ENCODE measurements at places on chromosomes 2 and 18.

GRCh38 chr2:23381485-23381884 lies 3.5 kb upstream of the KLHL29 start:
- DNase-seq, result no peak

DNA sequence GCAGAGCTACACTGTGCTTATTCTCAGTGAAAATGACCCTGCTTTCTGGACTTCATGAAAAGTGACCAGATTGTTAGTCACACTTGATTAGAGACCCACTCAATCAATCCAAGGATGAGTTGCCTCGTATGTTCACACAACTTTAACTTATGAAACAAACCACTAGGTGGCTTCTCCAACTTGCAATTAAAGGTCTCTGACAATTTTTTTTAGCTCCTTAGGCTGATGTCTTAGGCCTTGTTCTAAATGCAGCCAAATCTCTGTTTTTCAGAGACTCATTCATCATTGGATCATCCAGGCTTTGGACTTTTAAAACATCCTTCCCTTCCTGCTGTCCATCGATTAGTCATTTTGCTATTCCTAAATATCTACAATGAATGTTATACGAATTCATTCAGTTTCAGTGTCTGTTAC lies 63.4 kb downstream of the MREG start:
- DNase-seq, result peak; percentile 31

- no peak for DNase-seq
Observed at GRCh38 chr2:121906170-121906569, 150.7 kb downstream of the TSN start.

- DNase-seq, result no peak
Observed at GRCh38 chr18:55128437-55128836, 169.2 kb upstream of the CCDC68 start.

- DNase-seq, result no peak
Observed at GRCh38 chr2:73886357-73886756, 6.5 kb upstream of the ACTG2 start.

- DNase-seq, result peak; percentile 2
Observed at GRCh38 chr2:166384774-166385173, 9.0 kb upstream of the SCN9A start.

DNA sequence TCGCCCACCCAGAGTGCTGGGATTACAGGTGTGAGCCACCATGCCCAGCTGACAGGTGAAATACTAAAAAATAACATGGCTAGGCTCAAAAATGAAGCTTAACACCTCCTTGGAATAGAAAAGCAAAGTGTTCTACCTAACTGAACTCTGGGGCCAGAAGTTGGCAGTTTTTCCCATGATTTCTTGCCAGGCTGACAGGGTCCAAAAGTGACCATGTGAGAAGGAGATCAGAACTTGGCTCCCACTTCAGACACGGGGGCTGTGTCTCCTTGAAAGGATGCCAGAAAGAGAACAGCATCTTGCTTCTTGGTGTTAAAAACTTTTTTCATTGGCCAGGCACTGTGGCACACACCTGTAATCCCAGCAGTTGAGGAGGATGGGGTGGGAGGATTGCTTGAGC lies 47.0 kb downstream of the BMPR2 start:
- DNase-seq, result no peak

- DNase-seq, result peak; percentile 27
Observed at GRCh38 chr2:50125246-50125645, 906.7 kb downstream of the NRXN1 start.

- DNase-seq, result no peak
Observed at GRCh38 chr2:96689431-96689991, 46.9 kb downstream of the FER1L5 start.

- DNase-seq, result peak; percentile 97
Observed at GRCh38 chr2:37083873-37084794, at the start of the genes GPATCH11 and HEATR5B. GPATCH11 (plus strand) TSS chr2:37084518; CDS start chr2:37088382, 3,864 bp downstream. HEATR5B (minus strand) TSS chr2:37084372; CDS start chr2:37083414, 958 bp downstream.

DNA sequence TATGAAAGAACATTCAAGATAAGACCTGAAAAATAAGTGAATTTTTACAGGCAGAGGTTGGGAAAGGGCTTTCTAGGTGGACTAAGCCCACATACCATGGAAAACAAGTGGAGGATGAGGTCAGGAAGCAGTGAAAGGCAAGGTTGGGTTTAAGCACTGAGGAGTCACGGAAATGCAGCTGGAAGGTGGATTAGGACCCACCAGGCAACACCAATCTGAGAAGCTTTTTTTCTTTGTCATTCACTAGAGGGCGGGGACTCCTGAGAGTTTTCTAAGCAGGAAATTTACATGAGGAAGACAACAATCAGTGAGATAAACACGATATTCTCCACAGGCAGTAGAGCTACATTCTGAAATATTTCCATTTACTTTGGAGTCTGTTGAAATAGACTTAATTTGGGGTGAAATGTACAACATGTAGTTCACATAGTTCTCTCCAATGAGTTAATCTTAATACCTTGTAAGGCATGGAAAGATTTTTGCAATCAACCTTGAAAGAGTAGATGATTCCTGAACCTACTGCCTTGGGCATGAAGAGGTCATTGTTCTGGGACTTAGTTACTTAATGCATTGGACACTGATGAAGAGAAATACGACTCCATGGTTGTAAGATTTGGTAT lies 40.7 kb downstream of the VIT start:
- DNase-seq, result no peak

DNA sequence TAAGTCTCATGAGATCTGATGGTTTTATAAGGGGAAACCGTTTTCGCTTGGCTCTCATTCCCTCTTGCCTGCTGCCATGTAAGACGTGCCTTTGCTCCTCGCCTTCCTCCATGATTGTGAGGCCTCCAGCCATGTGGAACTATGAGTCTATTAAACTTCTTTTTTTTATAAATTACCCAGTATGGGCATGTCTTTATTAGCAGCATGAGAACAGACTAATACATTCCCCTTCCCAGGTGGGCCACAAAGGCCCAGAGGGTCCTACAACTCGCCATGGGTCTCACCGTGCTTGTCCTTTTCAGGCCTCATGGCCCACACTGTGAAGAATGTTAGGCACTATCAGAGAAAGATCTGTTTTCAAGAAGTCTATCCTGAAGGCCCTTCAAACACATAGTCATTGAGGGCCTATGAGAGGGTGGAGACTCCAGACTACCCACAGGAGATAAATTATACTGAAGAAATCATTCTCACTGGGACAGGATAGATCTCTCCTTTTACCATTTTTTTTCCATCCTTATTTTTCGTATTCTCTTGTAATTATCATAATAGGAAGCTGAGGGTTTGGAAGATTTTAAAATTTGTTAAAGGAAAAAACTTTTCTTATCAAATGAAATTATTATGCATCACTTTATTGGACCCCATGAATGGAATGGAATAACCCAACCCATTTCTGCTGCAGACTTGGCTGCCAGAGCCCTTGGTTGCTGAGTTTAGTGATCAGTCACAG lies 91.0 kb upstream of the MSH2 start:
- no peak for DNase-seq

DNA sequence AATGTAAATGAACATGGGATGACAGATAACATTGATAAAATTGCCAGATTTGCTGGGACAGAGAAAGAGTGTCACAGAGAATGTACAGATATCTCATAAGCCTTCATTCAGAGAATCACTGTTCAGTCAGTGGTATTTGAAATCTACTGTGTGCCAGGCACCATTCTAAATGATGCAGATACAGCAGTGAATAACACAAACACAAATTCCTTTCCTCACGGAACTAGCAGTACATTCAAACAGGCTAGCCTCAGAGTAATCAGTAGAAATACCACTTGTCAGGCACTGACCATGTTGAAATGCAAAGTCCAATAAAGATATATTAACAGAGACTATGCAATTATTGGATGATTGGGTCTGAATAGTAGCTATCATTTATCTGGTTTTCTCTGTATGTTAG lies 211.0 kb downstream of the RDH14 start:
- DNase-seq, result no peak

DNA sequence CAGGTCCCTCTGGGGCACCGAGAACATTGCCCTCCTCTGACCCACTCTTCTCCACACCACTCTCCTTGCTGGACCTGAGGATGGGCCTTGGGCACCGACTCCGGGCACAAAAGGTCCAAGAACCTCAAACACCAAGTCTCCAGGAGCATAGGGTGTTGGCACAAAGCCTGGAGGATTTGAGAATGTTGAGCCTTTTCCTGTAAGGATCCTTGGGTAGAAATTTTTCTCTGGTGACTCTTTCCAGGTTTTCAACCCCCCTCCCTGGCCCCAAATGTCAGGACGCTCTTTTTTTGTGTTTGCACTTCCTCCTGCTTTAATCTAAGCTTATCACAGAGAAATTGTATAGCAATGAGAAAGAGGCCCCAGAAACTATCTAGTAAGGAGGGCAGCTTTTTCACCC lies 9.2 kb downstream of the SPR start:
- no peak for DNase-seq

DNA sequence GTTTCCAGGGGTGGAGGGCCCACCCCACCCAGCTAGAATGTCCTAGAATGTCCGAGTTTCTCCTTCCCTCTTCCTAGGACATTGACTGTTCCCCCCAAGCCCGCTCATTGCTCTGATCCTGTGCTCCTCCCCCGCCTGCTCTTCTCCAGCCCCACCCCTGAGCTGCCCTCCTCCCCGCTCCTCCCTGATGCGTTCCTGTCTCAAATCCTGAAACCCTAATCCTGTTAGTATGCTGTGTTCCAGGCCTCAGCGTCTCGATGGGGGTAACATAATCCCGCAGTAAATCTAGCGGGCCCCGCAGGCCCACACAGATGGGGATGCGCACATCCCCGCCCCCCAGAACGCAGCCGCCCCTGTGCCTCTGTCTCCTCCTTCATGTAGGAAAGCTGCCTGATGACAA lies 51.3 kb downstream of the NRP2 start:
- no peak for DNase-seq

GRCh38 chr2:54855434-54855833 lies 132.0 kb downstream of the EML6 start:
- no peak for DNase-seq

- no peak for DNase-seq
Observed at GRCh38 chr2:176083796-176084261, at the start of gene EVX2. EVX2 (minus strand) TSS chr2:176083962; CDS start chr2:176083776, 186 bp downstream.

GRCh38 chr18:42155024-42155423 lies 200.0 kb downstream of the PIK3C3 start:
- no peak for DNase-seq

DNA sequence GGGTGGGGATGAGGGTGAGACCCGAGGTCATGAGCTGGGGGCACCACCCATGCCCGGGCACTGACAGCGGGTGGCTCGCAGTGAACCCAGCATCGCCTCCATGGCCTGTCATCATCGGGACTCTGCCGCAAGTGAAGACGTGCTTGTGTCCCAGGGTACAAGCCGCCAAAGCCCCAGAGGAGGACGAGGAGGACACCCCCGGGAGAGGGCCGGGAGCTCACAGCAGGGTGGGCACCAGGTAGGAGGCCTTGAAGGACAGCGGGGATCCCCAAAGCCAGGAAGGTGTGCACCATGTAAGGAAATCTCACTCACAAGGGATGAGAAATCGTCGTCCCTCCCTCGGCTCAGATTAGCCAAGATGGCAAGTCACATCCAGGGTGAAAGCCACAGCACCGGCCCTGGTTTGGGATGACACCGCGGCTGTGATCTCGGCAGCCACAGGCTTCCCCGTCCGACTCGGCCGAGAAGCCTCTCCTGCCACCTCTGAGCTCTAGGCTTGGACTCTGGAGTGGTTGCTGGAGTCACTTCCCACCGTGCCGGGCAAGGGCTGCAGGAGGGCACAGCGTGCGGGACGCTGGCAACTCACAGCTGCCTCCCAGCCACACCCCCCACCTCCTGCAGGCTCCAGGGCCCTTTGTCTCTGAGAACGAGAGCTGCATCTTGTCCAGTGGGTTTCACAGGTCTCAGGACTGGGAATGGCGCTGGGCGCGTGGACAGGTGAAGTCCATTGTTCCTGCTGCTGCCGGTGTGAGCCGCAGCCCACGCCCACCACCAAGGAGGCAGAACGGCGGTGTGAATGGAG lies 81.6 kb upstream of the CTDP1 start:
- DNase-seq, result no peak

DNA sequence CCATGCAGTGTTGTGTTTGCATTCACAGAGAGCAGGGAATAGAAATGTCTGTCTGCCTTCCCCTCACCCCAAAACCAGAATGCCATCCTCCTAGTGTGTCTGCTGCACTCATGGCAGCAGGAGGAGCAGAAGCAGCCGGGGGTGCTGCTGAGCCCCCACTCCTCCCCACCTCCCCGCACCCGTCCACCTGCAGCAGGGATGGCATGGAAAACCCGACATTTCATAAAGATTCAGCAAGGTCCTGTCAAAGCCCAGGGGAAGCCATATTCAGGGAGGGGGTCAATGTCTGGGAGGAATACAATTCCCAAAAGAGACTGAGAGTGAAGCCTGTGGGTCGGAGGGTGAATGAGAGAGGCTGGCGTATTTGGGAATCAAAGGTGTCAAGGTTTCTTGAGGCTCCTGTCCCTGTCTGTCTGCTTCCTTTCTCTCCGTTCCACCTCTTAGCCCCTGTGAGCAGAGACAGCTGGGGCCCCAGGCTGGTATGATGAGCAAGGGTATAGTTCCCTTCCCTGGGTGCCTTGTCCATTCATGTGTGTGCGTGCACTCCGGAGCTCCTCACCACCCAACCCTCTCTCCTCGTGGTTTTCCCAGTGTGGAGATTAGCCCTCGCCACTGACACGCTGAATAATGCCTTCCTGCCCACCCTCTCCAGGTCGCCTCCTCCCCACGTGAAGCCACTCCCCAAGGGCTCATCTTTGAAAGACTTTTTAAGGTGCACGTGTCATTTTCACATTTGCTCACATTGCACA lies 133.5 kb upstream of the ZNF236 start:
- DNase-seq, result no peak

DNA sequence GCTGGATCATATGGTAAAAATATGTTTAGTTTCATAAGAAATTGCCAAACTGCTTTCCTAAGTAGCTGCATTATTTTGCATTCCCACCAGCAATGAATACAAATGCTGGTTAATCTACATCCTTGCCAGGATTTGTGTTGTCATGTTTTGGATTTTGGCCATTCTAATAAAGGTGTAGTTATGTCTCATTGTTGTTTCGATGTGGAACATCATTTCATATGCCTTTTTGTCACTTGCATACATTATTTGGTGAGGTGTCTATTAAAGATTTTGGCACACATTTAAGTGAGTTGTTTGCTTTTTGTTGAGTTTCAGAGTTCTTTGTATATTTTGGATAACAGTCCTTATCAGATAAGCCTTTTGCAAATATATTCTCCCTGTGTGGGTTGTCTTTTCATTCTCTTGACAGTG lies 299.2 kb upstream of the TFPI start:
- no peak for DNase-seq

GRCh38 chr18:4658804-4659203 lies 203.7 kb upstream of the DLGAP1 start:
- DNase-seq, result no peak

GRCh38 chr2:239856620-239857285 lies 168.4 kb downstream of the NDUFA10 start:
- no peak for DNase-seq

DNA sequence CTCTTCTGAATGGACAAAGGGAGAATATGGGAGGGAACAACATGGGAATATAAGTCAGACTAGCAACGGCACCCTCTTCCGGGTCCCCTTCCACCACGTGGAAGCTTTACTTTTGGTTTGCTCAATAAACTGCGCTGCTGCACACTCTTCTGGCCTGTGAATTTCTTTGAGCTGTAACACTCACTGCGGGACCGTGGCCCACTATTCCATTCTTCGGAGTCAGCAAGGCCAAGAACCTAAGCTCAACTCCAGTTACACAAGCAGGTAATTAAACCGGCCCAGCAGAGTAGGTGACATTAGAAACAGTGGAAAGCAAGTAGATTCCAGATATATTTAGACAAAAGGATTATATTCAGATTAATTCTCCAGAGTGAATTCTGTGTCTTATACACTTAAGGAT lies 697.4 kb upstream of the NXPH2 start:
- no peak for DNase-seq
